ENCODE measurements at places on chromosomes 12 and 14. TPM values are rescaled to one million over a fixed set of nuclear protein-coding genes. Genes with fewer than 3 reads are reported as not detected.
A peak's percentile ranks its signal among the peaks of the same experiment; 100 is the strongest.

GRCh38 chr12:127810041-127810440, 456.9 kb upstream of the TMEM132C start:
- no peak for DNase-seq

GRCh38 chr12:26937443-26937862, 328 bp downstream of the INTS13 start:
- DNase-seq, result no peak

DNA sequence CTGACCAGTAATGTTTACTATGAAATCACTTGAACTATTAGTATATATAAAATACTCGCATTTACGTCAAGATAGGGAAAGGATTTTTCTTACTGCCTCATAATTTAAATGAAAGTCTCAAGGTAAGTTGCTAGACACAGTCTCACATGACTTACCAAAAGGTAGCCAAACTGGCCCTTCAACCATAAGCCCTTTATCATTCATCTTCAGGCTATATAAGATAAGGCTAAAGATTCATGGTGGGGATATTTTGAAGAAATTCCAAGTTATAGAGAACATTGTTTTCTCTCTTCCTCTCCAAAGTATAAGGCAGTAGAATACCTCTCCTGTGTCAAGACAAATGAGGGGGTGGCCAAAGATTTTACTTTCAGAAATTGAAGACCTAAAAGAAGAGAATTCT, 23.4 kb downstream of the KIF21A start:
- no peak for DNase-seq

GRCh38 chr12:132268674-132269073, 60.7 kb downstream of the GALNT9 start:
- DNase-seq, result no peak

GRCh38 chr14:92519246-92520101, 5.9 kb downstream of the RIN3 start:
- DNase-seq, result no peak

GRCh38 chr14:75125617-75126016, 1.2 kb downstream of the NEK9 start:
- DNase-seq, result no peak

- DNase-seq, result peak; percentile 85
These were observed 1.8 kb downstream of the AHNAK2 start for GRCh38 chr14:104976198-104977007.

DNA sequence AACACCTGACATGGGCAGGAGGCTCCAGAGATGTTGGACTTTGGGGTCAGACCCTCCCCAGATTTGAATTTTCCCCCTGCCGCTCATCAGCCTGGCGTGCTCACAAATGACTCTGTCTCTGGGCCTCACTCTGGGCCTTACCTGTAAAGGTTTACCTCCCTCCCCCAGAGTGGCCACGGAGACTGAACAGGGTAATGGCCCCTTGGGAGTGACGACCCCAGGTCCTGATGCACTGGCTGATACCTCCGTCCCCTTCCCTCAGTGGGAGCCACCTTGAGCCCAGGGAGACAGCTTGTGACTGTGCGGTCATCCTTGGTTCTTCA, 7.0 kb downstream of the SLC25A29 start:
- no peak for DNase-seq

GRCh38 chr12:25276199-25276937, 25.6 kb upstream of the KRAS start:
- no peak for DNase-seq

GRCh38 chr12:132462788-132463187, 27.2 kb upstream of the FBRSL1 start:
- DNase-seq, result no peak

GRCh38 chr14:93717668-93718320, 70.5 kb downstream of the PRIMA1 start:
- DNase-seq, result no peak

GRCh38 chr14:95514131-95515079, 2.0 kb downstream of the SYNE3 start:
- DNase-seq, result no peak

DNA sequence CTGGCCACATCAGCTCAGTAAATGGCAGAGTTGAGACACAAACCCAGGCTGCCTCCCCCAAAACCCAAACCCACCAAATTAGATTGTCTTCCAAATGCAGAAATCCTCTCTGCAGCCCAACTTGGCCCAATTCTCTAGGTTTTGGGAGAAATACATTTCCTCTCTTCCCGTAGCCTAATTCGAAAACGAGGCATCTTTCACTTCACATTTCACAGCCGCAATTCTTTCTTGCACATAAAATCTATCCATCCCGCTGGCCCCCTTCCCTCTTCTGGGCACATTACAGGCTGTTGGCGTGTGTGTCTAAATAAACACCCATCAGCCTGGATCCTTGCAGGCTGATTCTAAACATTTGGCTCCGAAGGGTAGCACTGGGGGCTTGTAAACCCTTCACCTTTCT, 83.8 kb upstream of the VRK1 start:
- no peak for DNase-seq

- DNase-seq, result no peak
These were observed 52.9 kb downstream of the GNS start for GRCh38 chr12:64706306-64706705.

GRCh38 chr12:4206470-4206869, 67.1 kb upstream of the CCND2 start:
- DNase-seq, result no peak

GRCh38 chr12:110111476-110112334, 12.5 kb upstream of the IFT81 start:
- DNase-seq, result no peak

GRCh38 chr12:10501030-10501429, 4.7 kb upstream of the EIF2S3B start:
- no peak for DNase-seq

DNA sequence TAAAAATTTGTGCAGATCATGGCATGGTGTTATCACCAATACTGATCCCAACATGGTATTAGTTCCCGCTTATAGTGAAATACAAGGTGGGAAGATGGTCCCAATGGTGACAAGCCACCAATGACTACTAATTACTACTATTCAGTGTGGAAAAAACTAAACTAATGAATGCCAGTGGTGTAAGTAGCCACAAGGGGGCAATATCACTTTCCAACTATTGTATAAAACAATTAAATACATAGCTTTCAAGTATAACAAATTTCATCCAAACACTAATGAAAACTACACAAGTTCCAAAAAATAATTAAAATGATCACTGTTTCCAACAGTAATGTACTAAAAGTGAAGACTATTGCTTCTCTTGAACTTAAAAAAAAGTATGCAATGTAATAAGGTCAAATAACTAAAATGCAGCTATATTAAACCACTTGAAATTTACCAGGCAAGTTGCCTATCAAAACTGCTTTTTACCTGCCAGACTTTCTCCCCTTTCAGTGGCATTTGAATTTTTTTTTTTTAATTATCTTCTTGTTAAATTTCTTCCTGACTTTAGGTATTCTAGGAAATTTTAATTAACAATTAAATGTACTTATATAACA, 58.0 kb downstream of the PAPLN start:
- peak; percentile 32 for DNase-seq

- DNase-seq, result no peak
These were observed 40.5 kb downstream of the RESF1 start for GRCh38 chr12:31999692-32000091.

- no peak for DNase-seq
These were observed 154.3 kb downstream of the VRK1 start for GRCh38 chr14:96951511-96951910.

- DNase-seq, result peak; percentile 76
These were observed 199.9 kb upstream of the FOXN3 start for GRCh38 chr14:89616852-89617341.

GRCh38 chr14:99779751-99780150, 13.5 kb upstream of the EML1 start:
- DNase-seq, result no peak

DNA sequence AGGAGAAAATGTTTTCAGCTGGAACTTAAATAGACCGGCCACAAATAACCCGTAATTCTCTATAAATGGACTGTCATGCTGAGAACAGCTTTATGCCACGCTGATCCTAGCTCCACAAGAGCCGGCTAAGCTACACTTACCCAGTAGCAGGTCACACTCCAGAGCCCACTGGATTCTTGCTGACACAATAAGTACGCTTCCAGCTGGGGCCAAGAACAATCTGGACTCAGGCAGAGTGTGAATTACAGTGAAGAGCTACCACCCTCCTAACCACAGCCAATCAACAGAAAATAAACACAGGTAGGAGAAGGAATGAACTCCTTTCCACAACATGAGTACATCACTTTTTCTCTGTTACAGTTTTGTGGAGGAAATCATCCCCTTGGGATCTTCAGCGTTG, 531.3 kb downstream of the GALC start:
- DNase-seq, result no peak

DNA sequence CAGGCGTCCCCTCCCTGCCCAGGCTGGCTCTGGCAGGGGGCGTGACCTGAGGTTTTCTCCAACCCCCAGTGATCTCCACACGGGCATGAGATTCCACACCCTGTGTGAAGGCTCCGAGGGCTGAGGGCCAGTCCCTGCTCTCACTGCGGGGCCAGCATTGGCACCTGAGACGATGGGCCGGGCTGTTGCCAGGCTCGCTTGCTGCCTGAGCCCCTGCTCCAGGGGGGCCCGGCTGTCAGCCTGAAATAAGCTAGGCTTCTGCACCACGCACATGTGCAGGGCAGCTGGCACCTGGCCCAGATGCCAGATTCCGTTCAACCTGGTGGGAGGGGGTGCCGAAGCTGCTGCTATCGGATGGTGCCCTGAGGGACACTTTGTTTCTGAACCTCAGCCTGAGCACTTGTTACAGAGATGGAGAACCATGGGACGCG, 196.5 kb upstream of the PRMT8 start:
- DNase-seq, result no peak

GRCh38 chr12:90917431-90917830, 37.5 kb downstream of the CCER1 start:
- DNase-seq, result no peak

DNA sequence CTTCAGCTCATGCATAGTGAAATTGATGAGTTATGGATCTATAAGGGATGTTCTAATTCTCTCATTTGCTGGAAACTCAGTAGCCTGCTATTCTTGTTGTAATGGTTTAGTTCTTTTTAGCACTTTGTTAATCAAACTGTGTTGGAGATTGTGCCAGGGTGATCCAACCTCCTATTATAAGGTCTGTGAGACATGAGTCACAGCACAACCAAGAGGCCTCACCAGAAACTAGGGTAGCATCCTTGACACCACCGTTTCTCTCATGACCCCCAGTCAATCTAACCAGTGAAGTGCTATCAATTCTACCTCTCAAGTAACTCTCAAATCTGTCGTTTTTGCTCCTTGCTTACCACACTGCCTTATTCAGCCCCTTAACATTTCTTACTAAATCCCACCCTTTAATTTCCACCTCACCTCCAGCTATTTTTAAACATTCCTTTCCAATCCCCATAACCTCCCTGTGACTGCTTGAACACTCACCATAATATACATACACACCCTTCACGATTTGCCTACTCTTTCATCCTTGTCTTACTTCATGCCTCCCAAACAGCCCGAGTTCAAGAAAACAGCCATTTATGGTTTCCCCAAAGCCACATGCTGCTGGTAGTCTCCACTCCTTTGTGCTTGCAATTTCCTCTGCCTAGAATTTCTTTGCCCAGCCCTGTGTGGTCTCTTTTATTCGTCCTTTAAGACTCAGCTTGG, 53.9 kb upstream of the NUDT4 start:
- no peak for DNase-seq

Gene STAC3
- total RNA-seq, result 5.2 TPM

Gene CCND2
- 290 TPM for total RNA-seq

Gene LRRC10
- total RNA-seq, result not detected

Gene OTX2
- not detected for total RNA-seq

Gene GALNT6
- total RNA-seq, result 18.9 TPM

Gene FITM1
- total RNA-seq, result 1.9 TPM

Gene SOCS2
- 28.0 TPM for total RNA-seq

Gene SIX6
- total RNA-seq, result not detected

Gene LRRK2
- 0.02 TPM for total RNA-seq

Gene TMEM30B
- total RNA-seq, result 0.42 TPM

Gene L2HGDH
- 9.6 TPM for total RNA-seq

Gene LRP1
- total RNA-seq, result 0.94 TPM

Gene ALX1
- not detected for total RNA-seq

Gene CFAP251
- total RNA-seq, result 0.52 TPM

Data from activated CD4-positive, alpha-beta T cell treated with anti-CD3 and anti-CD28 coated beads, Interleukin-2, amount 10 ng/mL, durations not matched to agents 7 days and 5 days (primary cell).